HFFc6 (cell line): ENCODE measurements at places on chromosomes 1 and 21.

- no peak for DNase-seq
- H3K36me3 ChIP-seq = peaks cover 40% of the 10 kb centered on the region
- no peaks in the 10 kb centered on the region for H3K27me3 ChIP-seq
- no peak overlapping the region for H3K4me3 ChIP-seq
Measured at GRCh38 chr1:220028346-220028895, 17.9 kb downstream of the EPRS1 start.

DNA sequence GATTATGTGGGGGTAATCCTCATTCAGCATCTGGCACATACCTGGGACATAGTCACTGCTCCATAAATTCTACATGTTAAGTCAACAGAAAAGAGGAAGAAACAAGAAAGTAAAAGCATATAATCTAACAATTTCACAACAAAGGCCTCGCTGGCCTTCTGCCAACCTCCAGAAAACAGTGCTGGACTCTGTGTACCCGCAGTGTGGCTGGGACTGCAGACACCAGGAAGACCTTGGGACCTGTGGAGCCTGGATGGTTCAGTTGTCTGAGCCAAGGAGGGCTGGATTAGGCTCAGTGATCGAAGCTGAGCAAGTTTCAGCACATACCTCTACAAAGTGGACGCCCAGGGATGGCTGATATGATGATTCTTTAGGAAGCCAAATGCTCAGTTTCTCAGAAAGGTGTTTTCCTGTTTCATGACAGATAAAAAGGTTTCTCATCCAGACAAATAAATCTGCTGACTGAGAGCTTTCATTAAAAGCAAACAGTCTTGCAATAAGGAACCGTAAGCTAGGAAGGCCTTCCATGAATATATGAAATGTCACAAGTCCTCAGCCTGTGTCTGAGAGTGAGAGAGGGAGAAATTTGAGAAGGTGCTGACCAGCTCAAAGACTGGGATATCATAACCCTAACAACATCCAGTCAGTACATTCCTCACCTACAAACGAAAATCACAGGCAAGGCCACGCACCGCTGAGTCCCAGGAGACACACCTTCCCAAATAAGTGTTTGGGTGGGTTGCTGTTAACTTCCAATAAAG, 48.4 kb downstream of the CAPZB start:
- no peak for DNase-seq
- peaks cover 53% of the 10 kb centered on the region for H3K36me3 ChIP-seq
- peak overlapping the region; percentile 84 for H3K27ac ChIP-seq
- H3K4me3 ChIP-seq = peak overlapping the region; percentile 68
- peaks cover 8% of the 10 kb centered on the region for H3K27me3 ChIP-seq
- H3K4me1 ChIP-seq = peaks cover 94% of the 10 kb centered on the region

- H3K27ac ChIP-seq = no peak overlapping the region
- H3K4me1 ChIP-seq = no peaks in the 10 kb centered on the region
- H3K27me3 ChIP-seq = peaks cover 29% of the 10 kb centered on the region
- DNase-seq = no peak
Measured at GRCh38 chr1:157955221-157955620, 38.2 kb upstream of the KIRREL1 start.

DNA sequence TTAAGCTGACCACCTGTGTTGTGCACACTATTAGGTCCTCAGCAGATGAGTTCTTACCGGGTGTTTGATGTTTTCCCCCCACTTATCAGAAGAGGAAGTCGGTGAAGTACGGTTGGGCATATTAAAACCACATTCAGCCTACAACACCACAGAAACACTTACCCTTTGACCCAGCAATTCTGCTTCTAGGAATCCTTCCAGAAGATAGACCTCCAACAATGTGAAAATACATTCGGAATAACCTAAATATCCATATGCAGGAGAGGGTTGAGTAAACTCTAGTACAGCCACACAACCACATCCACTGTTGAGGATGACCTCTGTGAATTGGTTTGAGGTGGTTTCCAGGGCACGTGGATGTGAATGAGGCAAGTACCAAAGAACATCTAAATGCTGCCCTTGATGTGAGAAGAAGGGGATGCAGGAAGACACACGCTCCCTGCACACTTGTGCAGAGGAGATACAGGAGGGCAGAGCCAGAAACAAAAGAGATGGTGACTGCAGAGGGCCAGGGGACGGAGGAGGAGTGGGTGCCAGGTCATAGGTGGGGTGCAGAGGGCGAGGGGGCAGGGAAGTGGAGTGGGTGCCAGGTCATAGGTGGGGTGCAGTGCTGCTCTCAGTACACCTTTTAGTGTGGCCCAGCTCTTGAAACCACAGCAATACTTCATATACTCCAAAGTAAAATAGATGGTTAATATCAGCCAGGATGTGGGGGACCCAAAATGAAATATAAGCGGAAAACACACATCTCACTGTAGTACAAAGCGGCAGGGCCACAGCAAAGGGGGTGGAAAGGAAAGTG, 12.8 kb downstream of the ADARB1 start:
- peaks cover 27% of the 10 kb centered on the region for H3K27me3 ChIP-seq
- no peaks in the 10 kb centered on the region for H3K36me3 ChIP-seq
- no peak overlapping the region for H3K27ac ChIP-seq
- H3K4me3 ChIP-seq = no peak overlapping the region
- no peaks in the 10 kb centered on the region for H3K4me1 ChIP-seq
